ENCODE measurements at places on chromosomes 6 and 20. TPM values are rescaled to one million over a fixed set of nuclear protein-coding genes. Genes with fewer than 3 reads are reported as not detected.

LTB gene
- total RNA-seq, result 294 TPM

NHSL1 gene
- 1.9 TPM for total RNA-seq

SYCP2L gene
- total RNA-seq, result 0.39 TPM

RSPO4 gene
- total RNA-seq, result not detected

NRSN1 gene
- not detected for total RNA-seq

SEL1L2 gene
- not detected for total RNA-seq

TNF gene
- total RNA-seq, result 52.0 TPM

SLC2A4RG gene
- total RNA-seq, result 24.7 TPM

TINAG gene
- not detected for total RNA-seq

STX11 gene
- 23.3 TPM for total RNA-seq

HLA-DMB gene
- total RNA-seq, result 4.5 TPM

SCGN gene
- total RNA-seq, result not detected

MEI4 gene
- not detected for total RNA-seq

NXT1 gene
- total RNA-seq, result 37.0 TPM
